Right ventricle myocardium superior (tissue), 1 donor: ENCODE measurements at places on chromosomes 4 and X.

GRCh38 chrX:11341274-11342201 is 48.3 kb downstream of the AMELX start:
- DNase-seq: peak; percentile 65

DNA sequence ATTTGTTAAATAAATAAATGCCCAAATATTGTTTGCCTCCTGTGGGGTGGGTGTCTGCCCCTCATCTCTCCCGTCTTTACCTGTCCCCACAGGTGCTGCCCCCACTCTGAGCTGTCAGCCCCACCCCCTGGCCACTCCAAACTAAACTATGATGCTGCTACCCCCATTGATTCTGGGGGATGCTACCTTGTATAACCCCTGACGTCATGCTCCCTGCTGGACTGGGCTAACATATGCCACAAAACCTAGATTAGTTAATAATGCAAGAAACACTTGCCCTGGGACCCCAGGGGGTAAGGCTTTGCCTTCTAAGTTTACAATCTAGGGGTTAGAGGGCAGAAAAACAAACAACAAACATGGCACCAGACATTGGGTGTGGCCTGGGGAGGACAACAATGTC is 58.6 kb downstream of the MSX1 start:
- no peak for DNase-seq

- DNase-seq: no peak
Observed at GRCh38 chr4:170420255-170420693, 330.5 kb upstream of the AADAT start.

- DNase-seq: no peak
Observed at GRCh38 chr4:88382621-88383020, 4.0 kb downstream of the HERC6 start.

- DNase-seq: no peak
Observed at GRCh38 chr4:102624505-102624904, 123.3 kb downstream of the NFKB1 start.

DNA sequence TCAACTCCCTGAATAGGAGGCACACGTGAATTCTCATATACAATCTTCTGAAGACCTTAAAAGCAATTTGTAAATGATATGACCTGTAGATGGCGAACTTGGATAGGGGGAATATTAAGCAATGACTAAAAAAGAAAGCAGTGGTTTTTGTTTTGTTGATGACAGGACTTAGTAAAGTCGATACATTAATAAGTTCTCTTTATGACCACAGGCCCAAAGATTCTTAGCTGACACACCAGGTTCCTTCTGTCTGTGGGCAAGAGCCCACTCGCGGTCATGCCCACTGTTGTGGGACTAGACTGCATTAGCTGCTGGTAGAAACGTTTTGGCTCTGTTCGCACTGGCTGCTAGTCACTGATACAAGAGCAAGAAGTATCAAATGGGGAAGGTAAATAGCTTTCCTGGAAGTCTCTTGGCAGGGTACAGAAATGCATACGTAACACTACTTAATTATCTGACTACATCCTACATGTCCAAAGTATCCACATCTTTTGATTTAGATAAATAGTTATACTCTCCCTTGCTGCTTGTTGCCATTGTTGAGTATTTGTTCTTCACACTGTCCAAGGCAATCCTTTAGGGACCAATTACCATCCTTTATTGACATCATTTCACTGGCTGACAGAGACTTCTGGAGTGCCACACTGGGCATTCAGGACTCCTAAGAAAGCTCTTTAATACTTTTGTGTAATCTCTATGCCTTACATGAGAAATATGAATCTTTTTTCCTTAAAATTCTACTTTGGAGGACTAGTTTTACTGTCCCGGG is 31.0 kb downstream of the ALPK1 start:
- no peak for DNase-seq

DNA sequence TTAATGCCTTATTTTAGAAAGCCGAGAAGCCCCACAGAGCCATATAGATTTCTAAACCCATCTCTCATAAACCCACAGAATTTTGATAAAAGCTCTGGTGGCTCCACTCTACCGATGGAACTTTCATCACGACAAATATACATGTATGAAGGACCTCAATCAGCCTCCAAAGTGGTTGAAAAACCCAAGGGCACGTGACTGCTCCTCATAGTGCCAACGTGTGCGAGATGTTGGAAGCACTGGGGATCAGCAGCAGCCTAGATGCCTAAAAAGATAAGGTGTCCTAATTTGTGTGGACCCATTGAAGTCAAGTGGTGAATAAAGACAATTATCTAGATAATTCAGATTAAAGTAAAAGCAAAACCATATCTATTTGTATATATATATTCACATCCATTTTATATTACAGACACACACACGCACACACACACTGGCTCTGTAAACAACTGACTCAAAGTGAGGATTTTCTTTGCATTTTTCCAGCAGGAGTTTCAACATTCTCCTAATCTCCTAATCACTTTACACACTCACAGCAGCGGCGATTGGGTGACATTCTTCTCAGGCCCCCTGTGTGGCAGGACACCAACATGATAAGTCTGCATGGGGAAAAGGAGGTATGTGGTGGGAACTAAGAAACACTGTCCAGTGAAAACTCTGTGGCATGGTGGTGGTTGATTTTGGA is 2.8 kb upstream of the PITX2 start:
- no peak for DNase-seq

- no peak for DNase-seq
Observed at GRCh38 chrX:71545364-71545763, 12.5 kb downstream of the OGT start.

DNA sequence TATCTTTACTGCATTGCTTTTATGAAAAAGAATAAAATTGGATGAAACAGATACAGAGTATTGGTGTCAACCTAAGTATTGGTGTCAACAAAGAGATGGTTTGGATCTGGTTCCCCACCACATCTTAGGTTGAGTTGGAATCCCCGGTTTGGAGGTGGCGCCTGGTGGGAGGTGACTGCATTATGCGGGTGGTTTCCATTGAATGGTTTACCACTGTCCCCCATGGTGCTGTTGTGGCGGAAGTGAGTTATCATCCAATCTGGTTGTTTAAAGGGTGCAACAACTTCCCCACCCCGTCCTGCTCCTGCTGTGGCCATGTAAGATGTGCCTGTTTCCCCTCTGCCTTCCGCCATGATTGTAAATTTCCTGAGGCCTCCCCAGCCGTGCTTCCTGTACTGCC is 52.8 kb upstream of the CD99 start:
- no peak for DNase-seq

GRCh38 chr4:1540601-1541375 is 134.5 kb upstream of the NKX1-1 start:
- peak; percentile 33 for DNase-seq

DNA sequence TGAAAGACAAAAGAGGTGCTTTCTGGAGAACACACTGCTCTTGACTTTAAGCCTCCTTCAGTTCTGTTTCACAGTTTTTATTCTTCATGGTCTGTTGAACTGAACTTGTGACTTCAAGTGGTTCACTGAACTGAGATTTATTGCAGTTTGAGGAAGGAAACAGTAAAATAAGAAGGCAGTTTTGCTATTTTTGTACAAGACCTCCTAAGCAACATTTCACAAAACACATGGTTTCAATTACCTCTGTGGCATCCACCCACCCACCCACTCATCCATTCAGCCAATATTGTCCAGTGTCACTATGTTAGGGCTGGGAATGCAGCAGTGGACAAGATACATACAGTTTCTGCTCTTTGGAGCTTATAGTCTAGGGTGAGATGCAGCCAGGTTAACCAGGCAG is 131.3 kb downstream of the IL1RAPL2 start:
- DNase-seq: no peak

GRCh38 chr4:142818476-142818875 is 27.6 kb downstream of the INPP4B start:
- DNase-seq: no peak

- DNase-seq: peak; percentile 76
Observed at GRCh38 chr4:169079942-169080827, 70.1 kb upstream of the CBR4 start.

DNA sequence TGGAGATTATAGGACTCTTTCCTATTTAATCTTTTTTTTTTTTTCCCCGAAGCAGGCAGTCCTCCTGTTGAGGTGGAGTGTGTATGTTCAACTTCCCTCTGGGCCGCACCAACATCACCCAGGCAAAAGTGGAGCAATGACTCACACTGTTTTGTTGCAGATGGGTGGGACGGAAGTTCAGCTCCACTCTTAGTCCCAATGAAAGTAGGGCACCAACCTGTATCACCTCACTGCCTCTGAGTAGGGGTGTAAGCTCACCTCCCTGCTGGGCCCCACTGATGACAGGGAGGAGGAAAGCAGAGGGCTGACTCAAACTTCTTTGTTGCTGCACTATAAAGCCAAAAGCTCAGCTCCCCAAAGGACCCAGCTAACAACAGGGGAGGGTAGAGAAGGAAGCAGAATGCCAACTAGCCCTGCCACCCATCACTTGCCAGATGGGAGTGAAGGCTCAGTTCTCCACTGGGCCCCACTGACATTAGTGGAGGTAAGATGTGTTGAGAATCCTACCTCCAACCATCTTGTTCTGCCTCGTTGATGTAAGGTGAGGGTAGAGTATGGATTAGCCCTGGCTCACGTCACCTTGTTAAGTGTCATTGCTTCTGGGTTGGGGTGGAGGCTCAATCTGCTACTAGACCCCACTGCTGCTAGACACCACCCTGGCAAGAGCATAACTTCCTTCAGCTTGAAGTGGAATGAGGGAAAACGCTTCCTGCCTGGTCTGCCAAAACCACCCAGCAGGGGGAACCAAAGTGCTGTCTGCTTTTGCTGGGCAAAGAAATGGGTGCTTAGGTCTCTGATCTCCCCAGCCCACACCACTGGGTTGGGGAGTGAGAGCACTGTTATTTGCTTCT is 14.1 kb downstream of the RPS6KA3 start:
- DNase-seq: peak; percentile 66

GRCh38 chr4:37421614-37422013 is 177.1 kb downstream of the NWD2 start:
- no peak for DNase-seq

GRCh38 chr4:139562067-139562684 is 6.2 kb upstream of the SETD7 start:
- no peak for DNase-seq

- DNase-seq: no peak
Observed at GRCh38 chr4:139916041-139916440, 237.9 kb downstream of the MAML3 start.

DNA sequence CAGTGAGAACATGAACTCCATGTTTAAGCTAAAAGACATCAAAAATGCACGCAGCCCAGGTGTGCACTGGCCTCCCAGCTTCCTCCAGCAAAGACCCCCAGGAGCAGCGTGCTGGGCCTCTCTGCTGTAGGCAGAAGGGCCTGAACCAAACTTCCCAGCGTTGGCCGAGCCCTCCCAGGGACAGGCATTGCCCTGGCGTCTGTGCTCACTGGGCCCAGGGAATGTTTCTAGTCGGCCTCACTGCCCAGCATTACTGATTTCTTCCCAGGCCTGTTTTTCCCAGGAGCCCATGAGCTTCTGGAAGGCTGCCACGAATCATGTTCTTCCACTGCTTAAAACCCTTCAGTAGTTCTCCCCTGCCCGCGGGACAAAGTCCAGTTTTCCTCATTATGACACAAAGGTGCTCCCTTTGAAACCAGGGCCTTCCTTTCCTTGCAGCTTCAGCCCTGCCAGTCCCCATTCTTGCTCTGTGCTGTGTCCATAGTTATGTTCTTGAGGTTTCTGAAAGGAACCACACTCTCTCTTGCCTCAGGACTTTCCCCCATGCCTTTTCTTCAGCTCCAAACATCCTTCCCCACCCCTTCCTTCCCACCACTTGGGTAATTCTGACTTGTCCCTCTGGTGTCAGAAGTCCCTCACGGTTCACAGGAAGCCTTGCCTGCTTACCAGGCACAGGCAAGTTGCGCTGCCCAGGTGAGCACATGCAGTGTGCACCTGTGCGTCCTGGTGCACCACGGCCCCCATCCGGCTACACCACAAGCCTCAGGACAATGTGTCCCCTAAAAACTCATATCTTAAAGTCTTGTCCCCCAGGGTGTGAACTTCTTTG is 93.4 kb upstream of the ENPP6 start:
- peak; percentile 54 for DNase-seq

GRCh38 chr4:142372530-142373260 is 473.4 kb downstream of the INPP4B start:
- no peak for DNase-seq

GRCh38 chr4:102169345-102169744 is 175.9 kb downstream of the SLC39A8 start:
- no peak for DNase-seq

- DNase-seq: no peak
Observed at GRCh38 chrX:42941671-42942070, 163.7 kb upstream of the PPP1R2C start.

- no peak for DNase-seq
Observed at GRCh38 chr4:7360806-7361205, 73.9 kb downstream of the PSAPL1 start.

DNA sequence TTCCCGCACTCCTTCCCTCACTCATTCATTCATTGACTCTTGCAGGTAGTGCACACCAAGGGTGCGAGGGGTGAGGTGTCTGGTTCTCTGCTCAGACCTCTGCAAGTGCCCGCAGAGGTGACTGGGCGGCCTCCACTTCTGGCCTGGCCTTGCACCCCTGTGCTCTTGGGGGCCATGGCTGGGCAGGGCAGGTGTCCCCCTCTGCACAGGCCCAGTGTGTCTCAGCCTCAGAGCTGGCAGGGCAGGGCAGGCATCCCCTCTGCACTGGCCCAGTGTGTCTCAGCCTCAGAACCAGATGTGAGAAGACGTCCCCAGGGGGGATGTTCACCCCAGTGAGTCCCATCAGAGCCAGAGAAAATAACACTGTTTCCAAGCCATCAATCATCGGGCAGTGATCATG is 16.8 kb downstream of the CPZ start:
- no peak for DNase-seq

GRCh38 chrX:35800474-35800873 is 2.3 kb downstream of the MAGEB16 start:
- DNase-seq: no peak

- DNase-seq: no peak
Observed at GRCh38 chr4:52259978-52260377, 208.9 kb downstream of the SPATA18 start.

- no peak for DNase-seq
Observed at GRCh38 chr4:131644619-131645018, 1504.5 kb upstream of the PCDH10 start.

GRCh38 chr4:35739308-35739707 is 505.0 kb downstream of the ARAP2 start:
- no peak for DNase-seq

DNA sequence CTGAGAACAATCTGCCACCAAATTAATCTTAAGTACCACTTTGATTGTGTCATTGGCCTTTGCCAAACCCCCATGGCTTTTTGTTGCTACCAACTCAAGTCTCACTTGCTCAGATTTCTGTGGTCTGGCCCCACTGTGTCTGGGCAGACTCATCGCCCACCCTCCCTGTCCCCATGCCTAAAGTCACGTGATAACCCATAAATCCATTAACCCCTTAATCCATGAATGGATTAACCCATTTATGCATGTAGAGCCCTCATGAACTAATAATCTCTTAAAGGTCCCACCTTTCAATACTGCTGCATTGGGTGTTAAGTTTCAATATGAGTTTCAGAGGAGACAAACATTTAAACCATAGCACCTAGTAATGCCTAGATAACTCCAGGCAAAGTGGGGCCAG is 78.5 kb upstream of the BLTP1 start:
- no peak for DNase-seq

DNA sequence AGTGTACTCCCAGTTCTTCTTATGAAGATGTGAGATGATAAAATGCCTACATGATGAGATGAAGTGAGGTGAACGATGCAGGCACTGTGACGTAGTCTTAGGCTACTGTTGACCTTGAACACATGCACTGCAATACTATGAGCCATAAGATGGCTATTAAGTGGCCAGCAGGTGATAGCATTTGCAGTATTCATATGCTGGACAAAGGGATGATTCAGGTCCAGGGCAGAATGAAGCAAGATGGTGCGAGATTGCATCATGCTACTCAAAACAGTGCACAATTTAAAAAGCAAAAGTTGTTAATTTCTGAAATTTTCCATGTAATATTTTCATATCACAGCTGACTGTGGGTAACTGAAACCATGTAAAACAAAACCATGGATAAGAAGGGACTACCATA is 781.4 kb downstream of the PCDH18 start:
- no peak for DNase-seq
